Chondrocyte (in vitro differentiated cells): ENCODE measurements at places on chromosomes 2 and 18. TPM values are rescaled to one million over a fixed set of nuclear protein-coding genes. Genes with fewer than 3 reads are reported as not detected.
A peak's percentile ranks its signal among the peaks of the same experiment; 100 is the strongest.

DNA sequence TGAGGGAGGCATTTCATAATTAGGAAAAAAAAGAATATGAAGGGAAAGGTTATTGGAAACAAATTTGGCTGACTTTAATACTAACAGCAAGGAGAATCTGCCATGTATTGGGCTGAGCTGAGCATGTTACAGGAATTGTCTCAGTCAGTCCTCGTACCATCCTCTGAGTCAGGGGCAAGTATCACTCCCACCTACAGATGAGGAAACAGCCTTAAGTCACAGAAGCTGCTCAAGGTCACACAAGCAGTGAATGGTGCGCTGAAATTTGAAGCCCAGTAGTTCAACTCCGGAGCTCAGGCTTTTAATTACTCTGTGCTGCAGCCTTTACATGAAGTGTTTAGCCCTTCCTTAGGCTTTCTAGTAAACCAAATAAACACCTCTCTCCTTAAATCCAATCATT lies 17.3 kb downstream of the PROKR1 start:
- no peak for DNase-seq
- no peak overlapping the region for H3K27ac ChIP-seq
- peaks cover 25% of the 10 kb centered on the region for H3K27me3 ChIP-seq
- no peaks in the 10 kb centered on the region for H3K4me1 ChIP-seq
- H3K36me3 ChIP-seq, result no peaks in the 10 kb centered on the region

Gene CTAGE1
- total RNA-seq, result 0.12 to 0.13 TPM in 2 of 3 replicates, not detected in the other

- DNase-seq, result no peak
- H3K36me3 ChIP-seq, result peaks cover 6% of the 10 kb centered on the region
- H3K27me3 ChIP-seq, result no peaks in the 10 kb centered on the region
- no peak overlapping the region for H3K4me3 ChIP-seq
Observed at GRCh38 chr2:175151791-175152190, 16.2 kb downstream of the ATF2 start.

Gene MROH2A
- total RNA-seq, result not detected in 3 replicates

- peaks cover 13% of the 10 kb centered on the region for H3K4me1 ChIP-seq
- no peak overlapping the region for H3K4me3 ChIP-seq
- DNase-seq, result no peak
- H3K36me3 ChIP-seq, result no peaks in the 10 kb centered on the region
- no peaks in the 10 kb centered on the region for H3K27me3 ChIP-seq
- H3K27ac ChIP-seq, result no peak overlapping the region
Observed at GRCh38 chr2:29443627-29444026, 328.4 kb downstream of the CLIP4 start.

GRCh38 chr2:22878121-22878520 lies 506.9 kb upstream of the KLHL29 start:
- H3K4me3 ChIP-seq, result no peak overlapping the region
- H3K27ac ChIP-seq, result no peak overlapping the region
- no peaks in the 10 kb centered on the region for H3K4me1 ChIP-seq
- peaks cover 2% of the 10 kb centered on the region for H3K27me3 ChIP-seq
- no peak for DNase-seq

GRCh38 chr2:73232403-73233153 lies 461 bp downstream of the PRADC1 start:
- H3K27me3 ChIP-seq, result no peaks in the 10 kb centered on the region
- H3K4me1 ChIP-seq, result peaks cover 32% of the 10 kb centered on the region
- H3K4me3 ChIP-seq, result peak overlapping the region; percentile 96
- DNase-seq, result no peak
- peak overlapping the region; percentile 95 for H3K27ac ChIP-seq

DNA sequence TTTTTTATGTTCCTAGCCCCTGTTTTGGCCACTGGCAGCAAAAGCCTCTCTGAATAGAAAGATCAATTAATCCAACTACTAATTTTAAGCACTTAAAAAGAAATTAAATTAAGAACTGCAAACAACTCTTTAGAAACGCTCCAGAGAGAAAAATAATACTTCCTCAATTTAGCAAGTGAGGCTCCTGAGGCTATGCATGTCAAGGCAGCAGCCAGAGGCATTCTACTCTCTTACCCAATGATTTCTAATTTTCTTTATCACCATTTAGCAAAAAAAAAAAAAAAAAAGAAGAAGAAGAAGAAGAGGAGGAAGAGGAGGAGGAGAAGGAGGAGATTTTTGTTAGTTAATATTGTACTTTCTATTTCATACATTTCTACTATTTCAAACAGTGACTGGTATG lies 68.5 kb downstream of the TMEM237 start:
- no peak for DNase-seq
- H3K27me3 ChIP-seq, result no peaks in the 10 kb centered on the region
- no peak overlapping the region for H3K4me3 ChIP-seq
- peaks cover 8% of the 10 kb centered on the region for H3K4me1 ChIP-seq
- H3K27ac ChIP-seq, result no peak overlapping the region
- H3K36me3 ChIP-seq, result peaks cover 2% of the 10 kb centered on the region
